ENCODE measurements at places on chromosomes 6 and 20.

GRCh38 chr20:16451001-16451400, 122.2 kb downstream of the KIF16B start:
- DNase-seq = no peak

GRCh38 chr20:49969946-49970345, 12.8 kb upstream of the SNAI1 start:
- DNase-seq = no peak

GRCh38 chr20:13665709-13666395, 27.1 kb upstream of the TASP1 start:
- no peak for DNase-seq

DNA sequence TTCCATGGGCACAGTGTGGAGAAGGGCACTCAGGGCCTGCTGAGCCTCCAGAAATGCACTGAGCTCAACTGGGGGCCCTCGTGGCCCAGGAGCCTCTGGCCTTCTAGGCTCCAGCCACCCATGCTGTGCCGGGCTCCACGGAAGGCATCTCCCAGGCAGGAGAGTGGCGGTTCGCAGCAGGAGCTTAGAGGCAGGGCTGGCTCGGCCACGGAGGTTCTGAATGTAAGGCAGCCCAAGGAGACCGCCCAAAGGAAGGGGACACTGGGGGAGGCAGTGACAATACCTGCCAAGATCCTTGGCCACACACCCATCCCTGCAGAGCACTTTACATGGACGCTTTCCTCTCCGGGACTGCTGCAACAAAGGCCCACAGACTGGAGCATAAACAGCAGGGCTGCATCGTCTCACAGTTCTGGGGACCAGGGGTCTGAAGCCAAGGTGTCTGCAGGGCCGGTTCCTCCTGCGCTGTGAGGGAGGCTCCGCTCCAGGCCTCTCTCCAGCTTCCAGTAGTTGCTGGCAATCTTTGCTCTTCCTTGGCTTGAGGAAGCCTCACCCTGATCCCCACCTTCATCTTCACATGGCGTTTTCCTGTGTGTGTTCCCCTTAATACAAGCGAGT, 128.2 kb upstream of the CDH4 start:
- DNase-seq = no peak

DNA sequence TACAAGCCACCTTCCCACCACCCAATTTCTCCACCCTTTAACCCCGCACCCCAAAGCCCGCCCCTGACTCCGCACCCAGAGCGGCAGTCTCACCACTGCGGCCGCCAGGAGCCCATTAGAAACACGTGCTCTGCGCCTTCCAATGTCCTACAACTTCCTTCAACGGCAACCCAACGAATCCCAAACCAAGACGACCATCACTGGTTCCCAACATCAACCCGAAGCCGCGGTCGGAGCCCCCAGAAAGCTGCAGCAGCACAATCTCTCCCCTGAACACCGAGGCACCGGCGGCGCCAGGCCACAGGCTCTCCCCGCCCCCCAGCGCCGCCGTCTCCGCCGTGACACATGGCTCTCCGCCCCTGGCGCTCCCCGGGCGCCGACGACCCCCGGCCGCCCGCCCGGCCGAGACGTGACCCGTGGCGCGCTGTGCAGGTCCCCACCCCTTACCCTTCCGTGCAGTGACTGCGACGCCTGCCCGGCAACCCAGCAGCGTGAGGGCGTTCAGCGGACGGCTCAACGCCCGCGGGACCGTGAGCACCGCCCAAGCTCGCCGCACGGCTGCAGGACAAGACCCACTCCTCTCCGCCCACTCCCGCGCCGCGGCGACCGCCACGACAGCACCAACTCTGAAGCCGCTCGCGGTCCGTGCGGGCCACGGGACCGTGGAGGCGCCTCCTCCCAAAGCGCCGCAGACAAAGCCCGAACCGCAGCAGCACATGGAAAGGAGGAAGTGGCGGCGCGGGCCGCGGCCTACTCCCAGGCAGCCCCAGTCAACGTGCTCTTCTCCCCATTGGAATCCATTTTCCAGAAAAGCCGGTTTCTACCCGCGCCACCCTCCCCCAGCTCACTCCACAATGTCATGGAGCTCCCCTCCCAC, 551 bp downstream of the SYNCRIP start:
- DNase-seq = peak; percentile 51

- no peak for DNase-seq
Observed at GRCh38 chr6:144594585-144594984, 309.4 kb downstream of the UTRN start.

- no peak for DNase-seq
Observed at GRCh38 chr6:144895313-144896278, 610.5 kb downstream of the UTRN start.

- no peak for DNase-seq
Observed at GRCh38 chr6:123598011-123598410, 38.7 kb downstream of the TRDN start.

DNA sequence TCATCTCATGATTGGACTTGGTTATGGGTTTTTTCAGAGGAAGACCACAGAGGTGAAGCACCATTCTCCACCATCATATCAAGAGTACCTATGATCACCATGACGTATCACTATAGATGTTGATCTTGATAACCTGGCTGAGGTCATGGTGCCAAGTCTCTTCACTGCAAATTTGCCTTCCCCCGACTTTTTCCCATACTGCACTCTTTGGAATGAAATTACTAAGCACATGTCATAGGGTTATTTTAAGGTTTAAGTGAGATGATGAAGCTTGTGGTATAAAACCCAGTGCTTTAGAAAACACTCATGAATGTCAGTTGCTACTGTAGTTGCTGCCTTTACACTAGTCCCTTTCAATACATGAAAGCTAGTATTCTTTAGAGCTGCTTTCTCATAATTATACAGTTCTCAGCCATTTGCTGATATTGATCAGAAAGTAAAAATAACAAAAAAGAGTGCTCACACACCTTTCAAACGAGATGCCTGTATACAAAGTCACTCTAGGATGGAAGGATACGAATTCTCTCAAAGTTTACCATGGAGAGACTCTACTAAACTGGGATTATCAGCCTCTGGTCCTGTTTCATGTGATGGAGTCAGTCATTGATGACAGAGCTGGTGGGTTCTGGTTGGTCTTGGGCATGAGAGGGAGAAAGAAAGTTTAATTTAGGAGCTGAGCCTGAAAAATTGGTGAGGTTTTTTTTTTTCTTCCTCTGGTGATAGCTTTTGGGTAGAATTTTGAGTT, 228.1 kb downstream of the PRL start:
- DNase-seq = no peak

- peak; percentile 25 for DNase-seq
Observed at GRCh38 chr6:135066397-135066796, 11.8 kb upstream of the HBS1L start.

GRCh38 chr6:3509336-3509735, 52.5 kb upstream of the SLC22A23 start:
- no peak for DNase-seq

DNA sequence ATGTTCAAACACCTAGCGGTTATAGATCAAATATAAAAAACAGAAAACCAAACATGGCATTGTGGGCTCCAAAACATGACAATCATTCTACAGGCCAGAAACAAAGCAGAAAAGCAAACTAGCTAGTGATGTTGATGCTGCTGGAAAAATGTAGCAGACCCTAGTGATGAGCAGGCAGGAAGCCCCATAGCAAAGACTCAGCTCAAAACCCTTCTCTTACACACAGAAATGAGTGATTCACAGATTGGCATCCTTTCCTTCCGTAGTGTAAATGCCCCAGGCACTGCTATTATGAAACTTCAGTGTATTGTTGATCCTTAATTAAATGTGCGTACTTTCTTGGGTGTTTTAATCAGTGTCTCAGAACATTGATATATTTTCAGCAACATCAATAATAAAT, 425.1 kb downstream of the UTRN start:
- DNase-seq = peak; percentile 83

- DNase-seq = no peak
Observed at GRCh38 chr6:45630801-45631200, 253.1 kb upstream of the SUPT3H start.

DNA sequence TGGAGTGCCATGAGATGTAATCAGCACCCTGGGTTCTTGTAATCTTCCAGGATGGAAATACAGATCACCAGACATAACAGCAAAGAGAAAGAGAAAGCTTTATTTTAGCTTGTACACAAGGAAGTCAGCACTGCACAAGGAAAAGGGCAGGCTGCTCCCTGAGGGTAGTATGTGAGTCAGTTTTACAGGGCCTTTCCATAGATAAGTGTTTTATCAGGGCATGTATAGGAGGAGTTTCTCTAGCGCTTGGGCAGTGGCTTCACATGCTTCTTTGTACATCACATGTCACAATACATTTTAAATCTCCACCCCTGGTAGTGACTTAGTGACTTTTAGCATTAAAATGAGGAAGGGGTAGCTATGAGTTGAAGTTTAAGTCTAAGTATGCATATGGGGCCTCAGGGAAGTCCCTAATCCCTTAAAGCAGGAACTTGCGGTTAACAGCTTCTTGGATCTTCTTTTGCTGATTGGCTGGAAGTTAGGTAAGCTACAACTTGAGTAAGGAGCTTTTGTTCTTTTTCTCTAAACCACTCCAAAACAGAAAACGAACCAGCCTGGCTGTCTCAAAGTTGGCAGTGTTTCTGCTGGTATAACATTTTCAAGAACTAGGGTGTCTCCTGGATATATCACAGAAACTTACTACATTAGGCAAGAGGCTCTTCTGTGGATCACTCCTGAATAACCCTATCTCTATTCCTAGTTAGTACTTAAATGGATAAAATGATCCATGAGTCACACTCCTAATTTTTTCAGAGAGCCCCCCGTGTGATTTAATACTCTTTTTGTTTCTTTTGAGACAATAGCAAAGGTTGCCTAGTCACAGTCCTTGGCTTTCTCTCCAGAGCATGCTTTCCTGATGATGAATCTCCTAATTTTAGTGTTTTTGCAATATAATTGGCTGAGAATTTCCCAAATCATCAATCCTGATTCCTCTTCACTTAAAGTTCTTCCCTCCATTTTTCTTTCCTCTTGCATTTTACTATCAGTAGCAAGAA, 60.2 kb downstream of the MRAP2 start:
- DNase-seq = peak; percentile 36

DNA sequence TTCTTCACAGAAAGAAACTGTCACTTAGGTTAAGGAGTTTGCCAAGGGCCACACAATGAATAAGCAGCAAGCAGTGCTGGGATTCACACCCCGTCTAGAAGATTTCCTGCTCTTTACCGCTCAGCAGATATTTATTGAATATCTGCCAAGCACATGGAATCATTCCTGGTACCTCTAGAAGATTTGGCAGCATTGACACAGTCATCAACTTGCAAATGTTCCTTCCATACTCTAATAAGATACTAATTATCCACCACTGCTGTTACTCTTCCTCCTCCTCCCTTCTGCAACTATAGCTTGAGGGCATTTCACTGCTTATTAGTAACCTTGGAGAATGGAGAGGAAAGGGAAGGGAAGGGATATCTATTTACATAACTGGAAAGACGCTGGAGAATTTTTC, 13.0 kb downstream of the MOXD1 start:
- DNase-seq = no peak

DNA sequence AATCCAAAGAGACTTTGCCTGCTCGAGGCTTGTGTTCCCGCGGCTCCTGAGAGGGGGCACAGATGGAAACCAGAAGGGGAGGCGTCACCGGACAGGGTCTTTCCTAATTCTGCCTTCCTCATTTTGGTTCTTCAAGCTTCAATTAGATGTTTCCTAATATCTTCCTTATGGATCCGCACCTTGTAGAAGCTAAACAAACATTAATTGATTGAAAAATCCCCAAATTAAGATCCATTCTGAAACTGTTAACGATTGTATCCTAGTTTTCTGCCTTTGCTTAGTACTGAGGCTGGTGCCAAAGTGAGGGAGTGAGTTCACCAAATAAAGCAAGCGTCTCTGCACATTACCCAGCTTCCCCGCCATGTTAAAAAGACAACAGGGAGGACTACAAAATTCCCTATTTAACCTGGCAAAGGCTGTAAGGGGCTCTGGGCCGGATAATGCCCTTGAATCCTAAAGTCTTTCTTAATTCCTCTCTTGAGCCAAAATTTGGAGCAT, 123.2 kb downstream of the GPX5 start:
- DNase-seq = no peak

GRCh38 chr6:160333841-160334240, 14.3 kb upstream of the SLC22A3 start:
- no peak for DNase-seq

DNA sequence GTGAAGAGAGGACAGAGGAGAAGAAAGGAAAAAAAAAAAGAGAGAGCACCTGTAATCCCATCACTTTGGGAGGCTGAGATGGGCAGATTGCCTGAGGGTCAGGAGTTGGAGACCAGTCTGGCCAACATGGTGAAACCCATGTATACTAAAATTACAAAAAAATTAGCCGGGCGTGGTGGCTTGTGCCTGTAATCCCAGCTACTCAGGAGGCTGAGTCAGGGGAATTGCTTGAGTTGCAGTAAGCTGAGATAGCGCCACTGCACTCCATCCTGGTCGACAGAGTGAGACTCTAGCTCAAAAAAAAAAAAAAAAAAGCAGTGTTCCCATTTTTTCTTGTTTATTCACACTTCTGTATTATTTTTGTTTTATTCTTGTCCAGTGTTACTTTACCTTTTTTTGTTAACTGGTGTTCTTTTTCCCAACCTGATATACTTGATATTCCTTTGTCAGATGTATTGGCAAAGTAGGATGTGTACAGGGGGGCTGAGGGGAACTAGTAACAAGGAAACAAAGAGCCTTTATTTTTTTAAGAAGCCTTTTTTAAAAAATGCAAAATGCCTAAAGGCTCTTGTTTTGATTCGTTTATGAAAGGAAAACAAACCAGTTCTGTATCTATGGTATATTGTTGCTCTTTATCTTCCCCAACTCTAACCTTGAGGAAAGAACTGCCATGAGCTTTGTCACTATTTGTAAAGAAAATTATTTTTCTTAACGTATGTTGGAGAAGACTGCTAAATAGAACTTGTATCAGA, 22.3 kb downstream of the COL19A1 start:
- DNase-seq = no peak

DNA sequence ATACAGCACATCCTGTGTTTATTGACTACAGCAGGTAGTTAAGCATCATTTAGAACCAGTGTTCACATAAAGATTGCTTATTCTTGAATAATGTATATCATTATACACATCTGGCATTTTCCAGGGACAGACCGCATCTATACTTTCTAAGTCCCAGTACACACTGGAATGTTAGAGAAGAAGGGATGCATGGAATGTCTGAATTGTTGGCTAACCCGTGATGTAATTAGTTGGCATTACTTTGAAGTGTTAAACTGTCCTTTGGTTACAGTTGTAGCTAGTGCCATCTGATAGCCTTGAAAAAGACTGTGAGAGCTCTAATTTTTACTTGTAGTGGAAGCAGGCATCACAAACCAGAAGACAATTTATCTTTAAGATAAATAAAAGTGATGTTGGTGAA, 29.8 kb upstream of the MCHR2 start:
- no peak for DNase-seq
